ENCODE measurements at places on chromosomes 7 and 10. TPM values are rescaled to one million over a fixed set of nuclear protein-coding genes. Genes with fewer than 3 reads are reported as not detected.

- no peak overlapping the region for H3K27ac ChIP-seq
- H3K36me3 ChIP-seq: peaks cover 19% of the 10 kb centered on the region
- DNase-seq: no peak
- no peaks in the 10 kb centered on the region for H3K4me1 ChIP-seq
- H3K4me3 ChIP-seq: no peak overlapping the region
These were observed 102.2 kb downstream of the GSAP start for GRCh38 chr7:77313876-77314480.

- H3K27ac ChIP-seq: no peak overlapping the region
- no peak overlapping the region for H3K4me3 ChIP-seq
- no peaks in the 10 kb centered on the region for H3K4me1 ChIP-seq
- H3K27me3 ChIP-seq: no peaks in the 10 kb centered on the region
- no peaks in the 10 kb centered on the region for H3K36me3 ChIP-seq
These were observed 206.6 kb downstream of the CXCL12 start for GRCh38 chr10:44178281-44178680.

GRCh38 chr10:12670004-12670403 lies 320.7 kb downstream of the CAMK1D start:
- no peaks in the 10 kb centered on the region for H3K27me3 ChIP-seq
- H3K27ac ChIP-seq: no peak overlapping the region
- H3K4me3 ChIP-seq: no peak overlapping the region
- H3K36me3 ChIP-seq: no peaks in the 10 kb centered on the region

The STRIP2 gene
- polyA plus RNA-seq: 0.85 TPM

DNA sequence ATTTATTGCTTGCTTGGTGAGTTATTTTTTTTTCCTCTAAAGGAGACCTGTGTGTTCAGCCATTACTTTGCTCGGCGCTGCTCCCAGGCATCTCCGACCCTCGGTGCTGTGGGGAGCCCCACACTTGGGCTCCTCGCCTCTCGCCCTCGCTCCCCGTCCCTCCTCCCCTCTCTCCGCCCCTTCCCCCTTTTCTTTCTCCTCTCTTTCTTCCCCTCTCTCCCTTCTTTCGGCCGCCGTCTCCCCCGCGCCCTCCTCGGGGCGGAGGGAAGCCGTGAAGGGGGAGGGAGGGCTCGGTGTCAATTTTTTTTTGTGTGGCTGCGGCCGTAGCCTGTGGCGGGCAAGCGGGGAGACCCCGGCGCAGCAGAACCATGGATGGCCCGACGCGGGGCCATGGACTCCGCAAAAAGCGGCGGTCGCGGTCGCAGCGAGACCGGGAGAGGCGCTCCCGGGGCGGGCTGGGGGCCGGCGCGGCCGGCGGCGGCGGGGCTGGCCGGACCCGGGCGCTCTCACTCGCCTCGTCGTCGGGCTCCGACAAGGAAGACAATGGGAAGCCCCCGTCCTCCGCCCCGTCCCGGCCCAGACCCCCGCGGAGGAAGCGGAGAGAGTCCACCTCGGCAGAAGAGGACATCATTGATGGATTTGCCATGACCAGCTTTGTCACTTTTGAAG lies 1.1 kb downstream of the AUTS2 start:
- peaks cover 3% of the 10 kb centered on the region for H3K4me1 ChIP-seq
- no peaks in the 10 kb centered on the region for H3K27me3 ChIP-seq
- no peaks in the 10 kb centered on the region for H3K36me3 ChIP-seq
- H3K27ac ChIP-seq: no peak overlapping the region

GRCh38 chr10:86545101-86545500 lies 23.5 kb upstream of the WAPL start:
- no peaks in the 10 kb centered on the region for H3K27me3 ChIP-seq
- no peaks in the 10 kb centered on the region for H3K36me3 ChIP-seq
- H3K4me1 ChIP-seq: no peaks in the 10 kb centered on the region

DNA sequence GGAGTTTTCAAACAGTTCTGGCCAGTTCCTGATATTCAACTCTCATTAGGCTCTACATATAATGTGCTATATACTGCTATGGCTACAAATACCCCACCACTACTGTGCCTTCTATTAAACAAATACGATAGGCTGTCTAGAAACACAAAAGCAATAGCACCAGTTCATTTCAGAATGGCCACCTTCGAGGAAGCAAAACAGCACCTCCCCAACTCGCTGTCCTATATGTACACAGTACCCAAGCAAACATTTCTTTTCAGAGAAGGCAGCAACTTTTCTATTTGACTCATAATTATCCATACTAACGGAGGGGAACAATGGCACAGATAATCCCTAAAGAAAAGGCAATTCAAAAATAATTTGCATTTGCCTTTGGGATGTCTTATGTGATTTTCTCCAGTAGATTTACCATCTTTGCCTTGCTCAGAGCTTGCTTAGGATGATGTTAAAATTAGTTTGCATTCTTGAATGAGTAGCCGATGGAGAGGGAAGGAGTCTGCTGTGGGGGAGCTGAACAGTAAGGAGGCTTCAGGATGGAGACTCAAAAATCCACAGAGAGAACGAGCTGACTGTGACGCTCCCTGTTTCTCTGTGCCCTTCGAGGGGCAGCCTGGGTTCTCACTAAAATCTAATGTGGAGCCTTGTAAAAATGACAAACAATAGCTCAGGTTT lies 218.7 kb downstream of the FANK1 start:
- H3K4me3 ChIP-seq: no peak overlapping the region
- DNase-seq: no peak
- H3K27me3 ChIP-seq: no peaks in the 10 kb centered on the region
- no peak overlapping the region for H3K27ac ChIP-seq
- H3K4me1 ChIP-seq: no peaks in the 10 kb centered on the region

DNA sequence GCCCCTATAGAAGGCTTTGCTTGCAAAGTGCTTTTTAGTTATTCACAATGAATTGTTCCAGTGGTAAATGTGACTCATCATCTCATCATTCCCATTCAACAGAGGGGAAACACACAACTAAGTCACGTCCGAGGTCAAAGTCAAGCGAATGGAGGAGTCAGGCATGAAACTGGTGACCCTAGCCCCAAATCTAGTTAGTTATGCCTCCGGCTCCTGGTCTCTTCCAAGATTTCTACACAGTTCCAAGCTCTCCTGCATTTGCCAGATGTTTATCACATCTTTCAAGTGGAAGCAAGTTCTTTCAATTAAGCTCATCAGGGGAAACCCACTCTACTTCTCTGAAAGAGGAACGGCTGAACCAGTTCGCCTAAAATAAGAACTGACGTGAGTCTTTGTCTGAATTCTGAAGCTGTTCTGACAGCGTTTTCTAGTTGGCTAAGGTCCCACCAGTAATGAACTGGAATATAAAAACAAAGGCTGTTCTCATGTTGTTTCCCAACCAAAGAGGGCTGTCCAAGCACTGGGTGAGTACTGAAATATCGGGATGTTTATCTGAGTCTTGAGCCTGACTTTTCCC lies 140.9 kb upstream of the NRBF2 start:
- DNase-seq: no peak
- H3K4me3 ChIP-seq: no peak overlapping the region
- H3K4me1 ChIP-seq: no peaks in the 10 kb centered on the region
- no peaks in the 10 kb centered on the region for H3K36me3 ChIP-seq

- H3K36me3 ChIP-seq: no peaks in the 10 kb centered on the region
- no peak for DNase-seq
- no peak overlapping the region for H3K27ac ChIP-seq
- H3K27me3 ChIP-seq: no peaks in the 10 kb centered on the region
These were observed 35.3 kb downstream of the RASGEF1A start for GRCh38 chr10:43231523-43232078.

- peak; percentile 86 for DNase-seq
- H3K36me3 ChIP-seq: no peaks in the 10 kb centered on the region
- H3K4me1 ChIP-seq: peaks cover 28% of the 10 kb centered on the region
- peak overlapping the region; percentile 89 for H3K27ac ChIP-seq
- no peaks in the 10 kb centered on the region for H3K27me3 ChIP-seq
- peak overlapping the region; percentile 72 for H3K4me3 ChIP-seq
These were observed 2.4 kb downstream of the CDK6 start for GRCh38 chr7:92833766-92834506.

The ZNF680 gene
- 3.6 TPM for polyA plus RNA-seq

The AKR1C4 gene
- not detected for polyA plus RNA-seq

The SYT15B gene
- 2.3 TPM for polyA plus RNA-seq

The GPR15LG gene
- polyA plus RNA-seq: 0.09 TPM

The CREB5 gene
- 2.5 TPM for polyA plus RNA-seq

GRCh38 chr7:95950698-95951097 lies 178.3 kb downstream of the DYNC1I1 start:
- H3K36me3 ChIP-seq: no peaks in the 10 kb centered on the region
- DNase-seq: no peak
- no peaks in the 10 kb centered on the region for H3K4me1 ChIP-seq
- H3K27ac ChIP-seq: no peak overlapping the region
- H3K27me3 ChIP-seq: no peaks in the 10 kb centered on the region

- H3K36me3 ChIP-seq: no peaks in the 10 kb centered on the region
- H3K27ac ChIP-seq: no peak overlapping the region
- H3K4me3 ChIP-seq: no peak overlapping the region
- H3K27me3 ChIP-seq: no peaks in the 10 kb centered on the region
- no peak for DNase-seq
These were observed 9.7 kb downstream of the GET4 start for GRCh38 chr7:885893-886625.

- H3K4me1 ChIP-seq: peaks cover 27% of the 10 kb centered on the region
These were observed 348.5 kb downstream of the GRID1 start for GRCh38 chr10:86017841-86018734.

GRCh38 chr10:118167056-118167700 lies 120.4 kb upstream of the RAB11FIP2 start:
- H3K4me1 ChIP-seq: no peaks in the 10 kb centered on the region
- no peak overlapping the region for H3K27ac ChIP-seq
- no peaks in the 10 kb centered on the region for H3K27me3 ChIP-seq
- H3K4me3 ChIP-seq: no peak overlapping the region
- no peaks in the 10 kb centered on the region for H3K36me3 ChIP-seq
- DNase-seq: no peak

DNA sequence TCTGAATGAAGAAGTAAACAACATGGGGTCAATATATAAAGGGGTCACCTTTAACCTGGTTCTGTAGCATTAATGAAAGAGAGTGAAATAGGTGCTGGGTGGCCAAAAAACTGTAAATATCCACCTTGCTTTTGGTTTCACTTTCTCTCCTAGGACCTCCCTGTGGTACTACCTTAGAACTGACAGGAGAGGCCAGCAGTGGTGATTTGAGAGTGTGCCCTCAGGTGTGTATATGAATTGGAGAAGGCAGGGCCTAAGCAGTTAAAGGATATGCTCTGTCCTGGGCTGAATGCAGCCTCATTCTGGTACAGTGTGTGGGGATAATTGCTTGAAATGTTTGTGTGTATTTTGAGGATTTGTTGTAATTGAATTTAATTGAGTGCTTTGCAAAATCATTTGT lies 62.0 kb downstream of the BBS9 start:
- no peak overlapping the region for H3K27ac ChIP-seq
- no peak for DNase-seq
- H3K4me1 ChIP-seq: no peaks in the 10 kb centered on the region
- no peaks in the 10 kb centered on the region for H3K36me3 ChIP-seq
- H3K27me3 ChIP-seq: no peaks in the 10 kb centered on the region

DNA sequence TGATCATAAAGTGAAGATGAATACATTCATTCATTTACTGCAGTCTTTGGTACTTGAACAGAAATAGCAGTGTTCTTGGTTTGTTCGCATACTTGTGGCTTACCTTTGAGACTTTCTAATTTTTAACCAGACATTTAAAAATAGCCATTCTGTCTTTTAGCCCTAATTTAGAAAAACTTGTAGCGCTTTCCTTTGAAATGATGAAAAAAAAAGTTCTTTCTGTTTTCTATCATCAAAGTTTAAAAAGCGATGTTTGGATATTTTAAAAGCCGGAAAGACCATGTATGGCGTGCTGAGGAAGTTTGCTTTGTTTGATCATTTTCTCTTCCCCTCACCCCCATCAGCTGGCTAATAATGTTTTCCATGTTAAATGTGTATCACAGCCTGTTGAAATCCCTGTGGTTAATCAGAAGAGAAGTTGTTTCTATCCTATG lies 116.3 kb downstream of the CUX1 start:
- no peak overlapping the region for H3K27ac ChIP-seq
- H3K36me3 ChIP-seq: no peaks in the 10 kb centered on the region
- no peak overlapping the region for H3K4me3 ChIP-seq
- no peaks in the 10 kb centered on the region for H3K27me3 ChIP-seq
- peaks cover 11% of the 10 kb centered on the region for H3K4me1 ChIP-seq
- DNase-seq: no peak

The EPC1 gene
- 11.3 TPM for polyA plus RNA-seq

DNA sequence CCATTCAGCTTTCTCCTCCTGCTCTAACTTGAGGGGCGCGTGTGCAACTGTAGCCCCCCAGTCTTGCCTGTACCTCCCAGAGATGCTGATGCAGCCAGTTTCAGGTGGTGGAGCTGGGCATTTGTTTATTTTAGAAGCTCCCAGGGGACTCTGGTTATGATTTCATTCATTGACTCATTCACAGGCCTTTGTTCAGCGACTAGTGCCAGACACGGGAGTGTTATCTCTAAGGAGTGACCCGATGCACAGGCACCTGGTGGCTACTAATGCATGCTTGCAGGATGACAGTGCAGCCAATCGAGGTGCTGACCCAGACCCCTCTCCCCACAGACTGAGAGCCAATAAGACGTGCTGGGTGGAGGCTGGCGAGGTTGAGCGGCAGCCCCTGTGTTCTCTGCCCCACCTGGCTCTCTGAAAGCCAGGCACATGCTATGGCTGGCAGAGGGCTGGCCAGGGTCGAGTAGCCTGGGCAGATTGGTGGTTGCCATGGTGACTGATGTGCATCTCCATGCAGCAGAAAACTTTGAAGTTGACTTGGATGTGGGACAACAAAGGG lies 19.7 kb upstream of the SLC18A2 start:
- H3K27ac ChIP-seq: no peak overlapping the region
- H3K36me3 ChIP-seq: no peaks in the 10 kb centered on the region
- no peaks in the 10 kb centered on the region for H3K4me1 ChIP-seq
- peak; percentile 14 for DNase-seq

DNA sequence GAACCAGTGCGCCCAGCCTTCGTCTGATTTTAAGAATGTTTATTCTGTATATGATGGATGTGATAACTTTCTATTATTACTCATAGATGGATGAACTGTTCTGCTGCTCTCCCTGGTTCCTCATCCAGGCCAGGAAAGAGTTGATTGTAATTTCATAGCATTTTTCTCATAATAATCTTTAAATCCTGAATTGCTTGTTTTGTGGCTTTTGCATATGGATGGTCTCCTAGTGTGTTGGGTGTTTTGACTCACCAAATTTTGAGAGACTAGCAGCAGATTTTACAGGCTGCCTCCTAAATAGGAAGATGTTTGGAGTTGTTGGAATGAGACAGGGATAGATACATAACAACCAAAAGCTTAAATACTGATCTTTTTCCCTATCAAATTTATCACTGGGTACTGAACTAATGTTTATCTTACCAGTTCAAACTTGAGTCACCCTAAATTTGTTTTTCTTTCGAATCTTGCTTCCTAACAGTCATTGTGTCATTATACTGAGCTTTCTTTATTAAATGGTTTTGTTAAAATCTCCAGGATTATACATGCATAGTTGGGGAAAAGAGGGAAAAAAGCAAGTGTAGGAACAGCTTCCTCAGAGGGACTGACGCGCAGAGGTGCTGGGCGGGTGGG lies 106.0 kb upstream of the GATA3 start:
- H3K27me3 ChIP-seq: no peaks in the 10 kb centered on the region
- DNase-seq: no peak
- no peak overlapping the region for H3K4me3 ChIP-seq
- no peaks in the 10 kb centered on the region for H3K36me3 ChIP-seq

Data from pancreas (tissue), 10 donors.